Activated T-cell treated with anti-CD3 and anti-CD28 coated beads, Interleukin-2, amount 50 U/mL, for 72 hours (primary cell): ENCODE measurements at places on chromosomes 2 and 18. TPM values are rescaled to one million over a fixed set of nuclear protein-coding genes. Genes with fewer than 3 reads are reported as not detected.

- H3K27ac ChIP-seq = no peak overlapping the region
- DNase-seq = no peak
- peaks cover 14% of the 10 kb centered on the region for H3K36me3 ChIP-seq
- H3K4me1 ChIP-seq = peaks cover 4% of the 10 kb centered on the region
- H3K27me3 ChIP-seq = no peaks in the 10 kb centered on the region
- no peak overlapping the region for H3K4me3 ChIP-seq
Observed at GRCh38 chr18:57657542-57657941, 35.9 kb upstream of the NARS1 start.

- peak overlapping the region; percentile 78 for H3K4me3 ChIP-seq
- DNase-seq = no peak
- no peaks in the 10 kb centered on the region for H3K27me3 ChIP-seq
- peaks cover 2% of the 10 kb centered on the region for H3K36me3 ChIP-seq
- H3K27ac ChIP-seq = peak overlapping the region; percentile 83
Observed at GRCh38 chr18:48923746-48924629, 26.8 kb downstream of the SMAD7 start.

DNA sequence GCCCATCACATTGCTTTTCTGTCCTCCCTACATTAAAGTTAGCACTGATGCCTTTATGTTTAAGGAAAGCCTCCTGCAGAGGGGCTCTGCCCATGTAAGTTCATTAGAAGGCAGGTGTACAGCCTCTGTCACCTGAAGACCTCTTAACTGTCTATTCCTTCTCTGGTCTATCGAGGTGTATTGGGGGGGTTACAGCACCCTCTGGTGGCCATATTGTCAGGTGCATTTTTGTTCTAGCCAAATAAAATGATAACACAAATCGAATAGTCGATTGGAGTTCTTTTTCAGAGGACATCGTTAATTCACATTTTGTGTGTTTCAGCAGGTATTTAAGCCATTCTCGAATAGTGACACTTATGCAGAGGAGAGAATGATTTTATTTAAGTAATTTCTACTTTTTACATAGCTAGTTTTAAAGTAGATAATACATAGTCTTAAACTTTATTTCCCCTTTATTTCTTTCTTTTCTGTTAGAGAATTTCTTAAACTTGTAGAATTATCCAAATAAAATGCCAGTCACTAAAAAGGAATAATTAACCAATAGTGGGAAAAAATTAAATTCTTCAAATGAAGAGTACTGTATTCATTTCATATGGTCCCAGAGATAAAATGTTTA is 136.8 kb downstream of the NEDD4L start:
- H3K27me3 ChIP-seq = peaks cover 7% of the 10 kb centered on the region
- no peaks in the 10 kb centered on the region for H3K4me1 ChIP-seq
- DNase-seq = peak; percentile 49
- no peak overlapping the region for H3K4me3 ChIP-seq
- H3K36me3 ChIP-seq = no peaks in the 10 kb centered on the region
- no peak overlapping the region for H3K27ac ChIP-seq

DNA sequence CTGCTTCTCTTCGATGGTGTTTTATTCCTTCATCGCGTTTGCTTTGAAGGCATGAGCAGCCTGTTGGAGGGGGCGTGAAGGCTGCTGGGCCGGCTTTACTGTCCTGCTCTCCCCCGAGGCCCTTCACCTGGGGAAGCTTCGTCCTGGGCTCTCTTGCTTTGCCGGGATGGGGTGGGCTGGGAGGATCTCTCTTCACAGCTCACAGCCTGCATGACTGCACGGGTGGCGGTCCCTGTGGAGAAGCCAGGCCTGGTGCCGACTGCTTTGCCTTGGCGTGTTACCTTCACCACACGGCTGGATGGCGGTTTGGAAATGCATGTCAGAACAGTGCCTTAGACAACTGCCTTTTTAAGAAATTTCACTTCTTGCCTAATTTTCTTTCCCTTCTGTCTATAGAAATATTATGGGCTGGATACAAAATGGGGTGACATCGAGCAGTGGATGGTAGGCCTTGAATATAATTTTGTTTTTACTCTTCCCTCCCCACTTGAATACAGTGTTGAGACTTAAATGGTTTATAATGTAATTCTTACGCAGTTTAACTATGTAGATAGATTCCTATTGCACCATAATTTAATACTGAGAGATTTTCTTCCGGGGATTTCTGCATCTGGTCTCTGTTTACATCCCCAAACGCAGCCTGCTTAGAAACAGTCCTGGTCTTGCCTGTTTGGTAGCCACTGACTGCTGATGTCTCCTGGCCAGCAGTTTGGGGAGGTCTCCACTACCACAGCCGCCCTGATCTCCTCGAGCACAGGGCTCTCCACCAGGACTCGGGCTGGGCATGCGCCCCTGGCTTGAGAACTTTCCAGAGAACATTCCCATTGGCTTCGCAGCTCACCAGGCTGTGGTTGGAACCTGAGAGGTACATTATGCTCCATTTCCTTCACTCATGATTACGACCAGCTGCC is 81.0 kb upstream of the RBM44 start:
- DNase-seq = no peak
- H3K27ac ChIP-seq = peak overlapping the region; percentile 58
- H3K36me3 ChIP-seq = peaks cover 12% of the 10 kb centered on the region
- no peak overlapping the region for H3K4me3 ChIP-seq

DNA sequence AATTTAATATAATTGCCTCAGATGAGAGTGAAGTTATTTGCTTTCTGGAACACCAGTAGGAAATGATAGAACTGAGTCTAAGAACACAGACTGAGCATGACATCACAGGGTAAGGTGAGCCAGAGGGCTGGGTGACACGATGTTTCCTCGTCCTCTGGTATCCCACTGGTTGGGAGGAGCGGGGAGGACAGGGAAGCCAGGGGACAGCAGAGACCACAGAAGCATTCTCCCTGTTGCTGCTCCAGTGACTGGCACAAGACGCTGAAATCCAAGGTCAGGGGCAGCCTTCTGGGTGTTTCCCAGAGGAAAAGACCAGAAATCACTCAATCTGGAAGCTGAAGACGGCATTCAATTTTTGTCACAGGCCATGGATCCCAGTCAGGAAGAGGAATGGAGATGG is 363.4 kb upstream of the SOX11 start:
- no peak overlapping the region for H3K27ac ChIP-seq
- H3K4me1 ChIP-seq = no peaks in the 10 kb centered on the region
- no peak for DNase-seq
- H3K36me3 ChIP-seq = no peaks in the 10 kb centered on the region
- no peak overlapping the region for H3K4me3 ChIP-seq
- no peaks in the 10 kb centered on the region for H3K27me3 ChIP-seq

- no peaks in the 10 kb centered on the region for H3K4me1 ChIP-seq
- H3K27ac ChIP-seq = no peak overlapping the region
- no peak overlapping the region for H3K4me3 ChIP-seq
- no peaks in the 10 kb centered on the region for H3K36me3 ChIP-seq
Observed at GRCh38 chr18:39319141-39319540, 1753.5 kb upstream of the CELF4 start.

DNA sequence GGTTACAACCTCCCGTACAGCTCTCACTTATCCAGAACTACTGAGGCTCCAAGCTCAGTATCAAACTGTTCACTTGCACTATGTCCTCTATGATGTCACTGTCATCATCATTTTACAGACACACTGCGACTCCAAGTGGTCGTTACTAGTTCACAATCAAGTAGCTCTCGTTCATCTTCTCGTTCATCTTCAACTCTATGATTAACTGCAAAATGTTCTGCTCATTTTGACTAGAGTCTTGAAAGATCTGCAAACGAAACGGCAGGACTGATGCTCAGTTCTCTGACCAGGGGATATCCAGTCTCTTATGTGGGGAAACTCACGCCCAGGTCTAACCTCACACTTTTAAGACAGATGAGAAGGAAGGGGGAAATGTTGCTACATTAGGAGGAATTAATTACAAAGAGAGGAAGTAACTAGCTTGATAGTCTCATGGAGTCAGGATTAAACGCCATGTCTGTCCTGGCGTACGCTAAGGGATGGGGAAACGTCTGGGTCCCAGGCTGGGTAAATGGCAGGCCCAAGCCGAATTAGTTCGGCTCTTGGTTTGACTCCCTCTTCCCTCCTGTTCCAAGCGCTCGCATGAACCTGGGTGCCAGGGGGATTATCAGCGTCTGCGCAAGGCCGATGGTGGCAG is 794 bp upstream of the CHCHD5 start:
- H3K36me3 ChIP-seq = peaks cover 13% of the 10 kb centered on the region
- peak overlapping the region; percentile 95 for H3K4me3 ChIP-seq

- no peak overlapping the region for H3K4me3 ChIP-seq
- H3K4me1 ChIP-seq = no peaks in the 10 kb centered on the region
- no peak for DNase-seq
- H3K27ac ChIP-seq = no peak overlapping the region
Observed at GRCh38 chr18:9531791-9532410, 56.6 kb downstream of the RALBP1 start.

CELF4 gene
- not detected for total RNA-seq

REEP1 gene
- total RNA-seq = 0.63 TPM

RAMP1 gene
- 1.8 TPM for total RNA-seq

CPSF3 gene
- 62.3 TPM for total RNA-seq
